ENCODE measurements at places on chromosomes 5 and 9. TPM values are rescaled to one million over a fixed set of nuclear protein-coding genes. Genes with fewer than 3 reads are reported as not detected.

GRCh38 chr5:3602785-3603502 lies 7.3 kb downstream of the IRX1 start:
- peaks cover 7% of the 10 kb centered on the region for H3K36me3 ChIP-seq
- peaks cover 60% of the 10 kb centered on the region for H3K27me3 ChIP-seq
- DNase-seq = no peak
- no peak overlapping the region for H3K27ac ChIP-seq

DNA sequence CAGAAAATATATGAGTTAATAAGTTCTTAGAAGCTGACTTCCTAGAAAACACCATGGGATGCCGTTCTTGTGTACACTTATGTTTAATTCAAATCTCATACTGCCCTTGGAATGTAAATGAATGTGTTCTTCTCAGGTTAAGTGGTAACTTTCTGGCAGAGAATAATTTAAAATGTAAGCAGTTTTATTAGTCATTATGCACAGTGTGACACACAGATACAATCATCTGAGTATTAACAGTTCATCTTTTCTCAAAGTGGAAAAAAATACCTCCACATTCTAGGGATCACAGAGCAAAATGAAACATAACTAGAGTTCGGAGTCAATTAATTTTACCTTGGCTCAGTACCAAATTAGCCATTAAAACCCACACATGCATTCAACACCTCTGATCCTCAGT lies 508.1 kb downstream of the CDH9 start:
- H3K4me1 ChIP-seq = no peaks in the 10 kb centered on the region
- H3K36me3 ChIP-seq = no peaks in the 10 kb centered on the region
- no peaks in the 10 kb centered on the region for H3K27me3 ChIP-seq

DNA sequence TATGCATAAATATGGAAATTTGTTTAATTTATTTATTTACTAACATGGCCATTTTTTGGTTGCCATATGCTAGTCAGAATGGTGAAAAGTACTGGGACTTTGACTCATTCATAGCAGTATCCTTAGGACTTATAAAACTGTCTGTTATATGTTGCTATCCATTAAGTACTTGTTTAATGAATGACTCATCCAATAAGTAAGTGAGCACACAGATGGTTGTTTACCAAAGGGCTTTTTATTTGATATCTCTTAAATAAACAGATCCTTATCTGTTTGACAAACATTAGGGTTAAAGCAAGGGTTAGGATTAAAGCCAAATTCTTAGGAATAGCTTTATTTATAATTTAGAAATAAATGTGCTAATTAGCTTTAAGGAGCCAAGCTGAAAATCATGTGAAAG lies 183.4 kb downstream of the FBXO4 start:
- H3K27me3 ChIP-seq = no peaks in the 10 kb centered on the region
- no peak overlapping the region for H3K27ac ChIP-seq
- no peaks in the 10 kb centered on the region for H3K4me1 ChIP-seq
- no peak overlapping the region for H3K4me3 ChIP-seq

- peaks cover 14% of the 10 kb centered on the region for H3K27me3 ChIP-seq
- H3K27ac ChIP-seq = no peak overlapping the region
- no peaks in the 10 kb centered on the region for H3K36me3 ChIP-seq
- no peak for DNase-seq
- no peaks in the 10 kb centered on the region for H3K4me1 ChIP-seq
- no peak overlapping the region for H3K4me3 ChIP-seq
Observed at GRCh38 chr5:73663161-73663859, 37.3 kb downstream of the ARHGEF28 start.

DNA sequence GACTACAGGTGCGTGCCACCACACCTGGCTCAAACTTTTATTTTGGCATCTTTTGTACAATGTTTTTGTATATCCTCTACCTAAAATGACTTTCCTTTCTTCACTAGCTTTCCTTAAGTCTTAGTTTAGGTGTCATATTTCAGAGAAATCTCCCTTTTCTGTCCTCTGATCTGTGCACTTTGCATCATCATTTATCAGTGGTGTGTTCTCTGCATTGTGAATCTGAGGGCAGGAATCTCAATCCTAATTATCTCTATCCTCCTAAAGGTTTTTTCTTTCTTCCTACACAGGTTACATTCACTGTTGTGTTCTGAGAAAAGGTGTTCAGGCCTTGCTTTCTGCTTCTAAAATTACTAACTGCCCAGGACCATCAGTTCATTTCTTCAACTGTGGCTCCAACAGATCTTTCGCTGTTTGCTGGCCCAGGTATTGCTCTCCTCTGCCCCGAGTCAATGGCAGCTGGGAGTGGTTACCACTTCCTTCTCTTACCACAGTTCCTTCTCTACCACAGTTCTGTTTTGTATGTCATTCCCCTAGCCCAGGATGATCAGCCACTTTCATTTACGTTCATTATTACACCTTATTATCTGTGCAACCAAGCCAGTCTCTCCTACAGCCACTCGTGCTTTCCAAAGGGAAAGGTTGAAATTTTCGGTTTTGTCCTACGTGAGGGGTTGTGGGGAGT lies 14.0 kb downstream of the TGFBR1 start:
- peak; percentile 75 for DNase-seq
- H3K27ac ChIP-seq = peak overlapping the region; percentile 88

The ACTBL2 gene
- total RNA-seq = not detected

The GABRA6 gene
- total RNA-seq = not detected

Measured in activated CD4-positive, alpha-beta memory T cell treated with anti-CD3 and anti-CD28 coated beads for 36 hours (primary cell).